T-helper 1 cell (primary cell): ENCODE measurements at places on chromosomes 6 and 20.
A peak's percentile ranks its signal among the peaks of the same experiment; 100 is the strongest.

GRCh38 chr6:3318226-3318625 is 59.5 kb downstream of the PSMG4 start:
- DNase-seq, result peak; percentile 17

DNA sequence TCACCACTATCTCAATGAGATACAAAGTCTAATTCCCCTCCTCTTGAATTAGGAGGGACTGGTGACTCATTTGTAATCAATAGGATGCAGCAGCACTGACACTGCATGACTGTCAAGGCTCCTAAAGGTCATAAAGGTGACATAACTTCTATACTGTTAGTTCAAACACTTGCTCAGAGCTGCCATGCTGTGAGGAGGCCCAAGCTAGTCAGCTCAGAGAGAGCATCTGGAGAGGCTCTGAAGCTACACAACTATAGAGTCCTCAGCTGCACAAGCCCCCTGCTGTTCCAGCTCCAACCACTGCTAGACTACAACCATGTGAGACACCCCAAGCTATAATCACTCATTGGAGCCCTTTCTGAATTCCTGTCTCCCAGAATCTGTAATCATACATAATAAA is 17.0 kb upstream of the HEY2 start:
- no peak for DNase-seq

DNA sequence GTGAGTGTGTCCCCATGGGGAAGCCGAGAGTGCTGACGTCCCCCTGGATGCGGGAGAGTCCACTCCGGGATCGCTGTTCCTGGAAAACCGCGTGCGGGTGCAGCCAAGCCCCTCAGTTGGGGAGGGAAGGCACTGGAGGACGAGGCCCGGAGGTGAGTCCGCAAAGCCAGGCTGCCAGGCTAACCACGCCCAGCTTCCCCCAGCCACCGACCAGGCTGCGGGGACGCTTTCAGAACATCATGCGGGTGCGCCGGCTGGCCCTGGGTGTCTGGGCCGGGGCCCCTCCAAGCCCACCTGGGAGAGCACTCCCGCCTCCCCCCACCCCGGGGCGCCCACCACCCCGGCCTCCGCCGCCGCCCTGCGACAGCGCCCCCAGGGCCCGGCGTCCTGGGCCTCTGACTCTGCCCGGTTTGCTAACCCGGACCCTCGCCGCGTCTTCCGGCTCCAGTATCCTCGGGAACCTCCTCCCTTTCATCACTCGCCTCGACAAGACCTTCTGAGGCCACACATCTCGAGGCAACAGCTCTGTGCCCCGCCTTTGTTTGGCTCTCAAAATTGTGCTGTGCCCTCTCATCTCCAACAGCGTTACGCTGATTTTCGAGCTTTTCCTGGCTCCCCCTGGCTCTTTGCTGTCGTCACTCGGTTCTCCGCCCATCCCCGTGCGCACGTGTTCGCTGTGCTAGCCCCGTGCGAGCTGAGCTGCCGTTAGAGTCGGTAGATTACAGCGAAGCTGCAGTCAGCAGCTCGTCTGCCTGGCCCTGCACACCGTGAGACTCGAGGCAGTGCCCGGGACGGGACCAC is 47.1 kb upstream of the ENTPD6 start:
- DNase-seq, result no peak

DNA sequence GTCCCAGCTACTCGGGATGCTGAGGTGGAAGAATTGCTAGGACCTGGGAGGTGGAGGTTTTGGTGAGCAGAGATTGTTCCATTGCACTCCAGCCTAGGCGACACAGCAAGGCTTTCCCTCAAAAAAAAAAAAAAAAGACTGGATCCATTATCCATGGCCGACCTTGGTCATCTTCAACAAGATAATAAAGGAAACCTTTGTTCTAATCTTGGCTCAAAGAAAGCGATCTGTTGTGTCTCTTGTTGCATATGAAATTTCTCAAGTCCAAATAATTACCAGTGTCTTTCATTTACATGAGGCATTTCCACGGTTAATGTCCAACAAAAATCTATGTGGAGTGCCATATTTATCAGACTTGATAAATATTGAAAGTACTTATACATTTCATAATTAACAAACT is 23.7 kb upstream of the KIF16B start:
- no peak for DNase-seq

DNA sequence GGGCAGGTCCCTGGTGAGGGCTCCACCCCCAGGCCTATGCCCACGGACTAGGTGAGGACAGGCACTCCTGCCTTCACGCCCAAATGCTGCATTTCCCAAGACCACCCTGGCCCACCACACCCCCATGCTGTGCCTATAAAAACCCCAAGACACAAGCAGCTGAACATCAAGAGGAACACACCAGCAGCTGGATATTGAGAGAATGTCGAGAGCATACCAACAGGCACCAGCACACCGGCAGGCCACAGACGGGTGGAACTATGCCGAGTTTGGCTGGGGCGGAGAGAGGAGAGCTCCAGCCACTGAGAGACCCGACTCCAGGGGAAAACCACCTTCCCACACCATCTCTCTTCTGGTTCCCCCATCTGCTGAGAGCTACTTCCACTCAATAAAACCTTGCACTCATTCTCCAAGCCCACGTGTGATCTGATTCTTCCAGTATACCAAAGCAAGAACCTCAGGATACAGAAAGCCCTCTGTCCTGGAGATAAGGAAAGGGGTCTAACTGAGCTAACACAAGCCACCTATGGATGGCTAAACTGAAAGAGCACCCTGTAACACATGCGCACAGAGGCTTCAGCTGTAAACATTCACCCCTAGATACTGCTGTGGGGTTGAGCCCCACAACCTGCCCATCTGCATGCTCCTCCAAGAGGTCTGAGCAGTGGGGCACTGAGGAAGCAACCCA is 316.2 kb downstream of the FOXC1 start:
- no peak for DNase-seq

- DNase-seq, result no peak
These were observed 48.6 kb downstream of the CHMP4B start for GRCh38 chr20:33859751-33860150.

- DNase-seq, result no peak
These were observed 53.1 kb upstream of the EIF2S2 start for GRCh38 chr20:34165018-34165619.
